Stimulated activated CD4-positive, alpha-beta T cell treated with anti-CD3 and anti-CD28 coated beads, Interleukin-15, amount 100 ng/mL, for 24 hours (primary cell): ENCODE measurements at places on chromosomes 2 and 18.

DNA sequence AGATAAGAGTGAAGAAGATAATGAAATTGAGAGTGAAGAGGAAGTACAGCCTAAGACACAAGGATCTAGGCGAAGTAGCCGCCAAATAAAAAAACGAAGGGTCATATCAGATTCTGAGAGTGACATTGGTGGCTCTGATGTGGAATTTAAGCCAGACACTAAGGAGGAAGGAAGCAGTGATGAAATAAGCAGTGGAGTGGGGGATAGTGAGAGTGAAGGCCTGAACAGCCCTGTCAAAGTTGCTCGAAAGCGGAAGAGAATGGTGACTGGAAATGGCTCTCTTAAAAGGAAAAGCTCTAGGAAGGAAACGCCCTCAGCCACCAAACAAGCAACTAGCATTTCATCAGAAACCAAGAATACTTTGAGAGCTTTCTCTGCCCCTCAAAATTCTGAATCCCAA, 15.7 kb downstream of the MSH6 start:
- no peak for DNase-seq

- no peak for DNase-seq
Observed at GRCh38 chr18:10499230-10499629, 26.6 kb upstream of the NAPG start.

DNA sequence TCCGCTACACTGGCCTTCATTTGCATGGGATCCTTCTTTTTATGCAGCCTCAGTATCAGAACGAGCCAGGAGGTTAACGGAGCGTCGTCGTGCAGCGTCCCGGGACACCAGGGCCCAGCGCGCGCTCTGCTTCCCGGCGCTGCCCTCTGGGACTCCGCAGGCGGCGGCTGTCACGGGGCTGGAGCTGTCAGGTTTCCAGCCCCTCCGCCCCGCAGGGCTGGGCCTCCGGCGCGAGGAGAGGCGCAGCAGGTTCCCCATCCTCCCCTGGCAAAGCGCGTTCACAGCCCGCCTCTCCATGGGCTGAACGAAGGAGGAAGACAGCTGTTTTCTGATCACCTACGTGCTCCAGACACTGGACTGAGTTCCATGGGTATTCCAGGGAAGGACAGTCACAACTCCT, 12.5 kb upstream of the PAX8 start:
- DNase-seq, result no peak

- no peak for DNase-seq
Observed at GRCh38 chr2:21047141-21048009, 3.5 kb upstream of the APOB start.

GRCh38 chr2:119692310-119692709, 13.3 kb downstream of the TMEM177 start:
- DNase-seq, result no peak

- no peak for DNase-seq
Observed at GRCh38 chr2:159501743-159502142, 114.6 kb downstream of the BAZ2B start.

DNA sequence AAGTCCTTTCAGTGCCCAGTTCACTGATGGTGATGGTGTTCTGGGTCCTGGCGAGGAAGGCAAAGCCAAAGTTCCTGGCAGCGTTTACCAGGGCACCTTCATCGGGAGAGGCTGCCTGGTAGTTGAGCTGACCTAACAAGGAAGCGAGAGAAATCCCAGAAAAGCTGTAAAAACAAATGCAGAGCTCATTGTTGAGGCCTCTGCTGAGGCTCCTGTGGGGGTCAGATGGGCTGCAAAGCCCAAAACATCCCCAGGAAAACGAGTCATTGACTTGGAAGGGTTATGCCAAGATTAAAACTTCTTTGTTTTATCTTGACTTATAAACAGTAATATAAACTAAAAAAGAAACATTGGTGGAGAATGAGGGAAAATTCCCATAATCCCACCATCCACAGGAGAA, 53.3 kb upstream of the NARS1 start:
- no peak for DNase-seq

- DNase-seq, result no peak
Observed at GRCh38 chr2:138071720-138072719, 107.7 kb downstream of the HNMT start.

- DNase-seq, result no peak
Observed at GRCh38 chr2:151833984-151834383, 5.8 kb upstream of the ARL5A start.

DNA sequence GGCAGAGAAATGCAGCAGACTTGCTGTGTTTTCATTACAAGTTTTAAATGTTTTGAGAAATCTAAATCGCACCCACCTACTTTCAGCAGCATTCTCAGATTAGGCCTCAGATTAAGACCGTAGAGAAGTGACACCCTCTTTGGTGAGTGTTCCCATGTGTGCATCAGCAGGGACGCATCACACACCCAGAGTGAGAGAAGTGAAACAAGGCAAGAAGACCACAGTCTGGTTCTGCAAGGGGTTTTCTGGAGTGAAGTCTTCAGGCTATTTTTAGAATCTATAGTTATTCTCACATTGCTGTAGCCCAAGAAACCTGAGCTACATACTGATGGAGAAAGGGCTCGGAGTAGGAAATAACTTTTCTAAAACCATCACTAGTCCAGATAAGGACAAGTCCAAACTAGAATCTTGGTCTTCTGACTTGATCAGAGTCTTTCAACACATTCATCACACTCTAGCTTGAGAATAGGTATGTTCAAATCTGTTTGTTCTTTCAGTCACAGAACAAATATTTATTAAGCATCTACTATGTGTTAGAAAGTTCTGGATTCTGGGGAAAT, 1216.6 kb upstream of the PIK3C3 start:
- no peak for DNase-seq

DNA sequence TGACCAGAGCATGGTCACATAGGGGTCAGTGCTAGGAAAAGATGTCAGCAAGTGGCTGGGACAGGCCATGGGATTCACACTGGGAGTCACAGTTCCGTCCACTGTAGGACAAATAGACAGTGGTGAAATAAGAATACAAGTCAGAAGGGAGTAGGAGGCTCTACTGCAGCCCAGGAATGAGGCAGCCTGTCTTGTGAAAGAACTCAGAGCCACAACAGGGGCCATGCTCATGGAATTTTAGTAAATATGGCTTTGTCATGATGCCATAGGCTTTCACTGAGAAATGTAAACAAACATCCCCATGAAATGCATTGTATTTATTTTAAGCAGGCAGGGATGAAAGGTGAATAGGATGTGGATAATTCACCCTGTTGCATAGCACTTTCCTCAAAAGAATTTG, 504.3 kb downstream of the SOX11 start:
- DNase-seq, result no peak

DNA sequence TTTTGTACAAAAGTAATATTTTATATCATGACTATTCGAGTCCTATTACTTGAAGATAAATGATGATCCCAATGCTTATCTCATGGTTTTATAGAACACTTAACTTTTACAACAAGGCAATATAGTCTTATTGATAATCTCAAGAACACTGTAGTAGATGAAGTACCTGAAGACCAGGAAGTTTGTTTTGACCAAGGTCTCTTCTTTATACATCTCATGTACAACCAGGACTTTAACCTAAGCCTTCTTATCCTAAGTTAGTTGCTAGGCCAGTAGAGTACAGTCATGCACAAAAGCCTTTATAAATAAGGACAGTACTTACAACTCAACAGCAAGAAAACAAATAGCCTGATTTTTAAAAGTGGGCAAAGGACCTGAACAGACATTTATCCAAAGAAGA, 147.7 kb upstream of the NOSTRIN start:
- DNase-seq, result no peak
